ENCODE measurements at places on chromosomes 2 and 18. TPM values are rescaled to one million over a fixed set of nuclear protein-coding genes. Genes with fewer than 3 reads are reported as not detected.
A peak's percentile ranks its signal among the peaks of the same experiment; 100 is the strongest.

GRCh38 chr2:221109552-221109951 lies 462.6 kb downstream of the EPHA4 start:
- DNase-seq, result no peak

CELF4 gene
- total RNA-seq, result not detected

FOXI3 gene
- not detected for total RNA-seq

SIX3 gene
- not detected for total RNA-seq

ZSWIM2 gene
- not detected for total RNA-seq

GRCh38 chr2:10493634-10494281 lies 45.6 kb upstream of the ODC1 start:
- DNase-seq, result peak; percentile 92

- no peak for DNase-seq
Observed at GRCh38 chr18:5824370-5824984, 70.8 kb downstream of the TMEM200C start.

DNA sequence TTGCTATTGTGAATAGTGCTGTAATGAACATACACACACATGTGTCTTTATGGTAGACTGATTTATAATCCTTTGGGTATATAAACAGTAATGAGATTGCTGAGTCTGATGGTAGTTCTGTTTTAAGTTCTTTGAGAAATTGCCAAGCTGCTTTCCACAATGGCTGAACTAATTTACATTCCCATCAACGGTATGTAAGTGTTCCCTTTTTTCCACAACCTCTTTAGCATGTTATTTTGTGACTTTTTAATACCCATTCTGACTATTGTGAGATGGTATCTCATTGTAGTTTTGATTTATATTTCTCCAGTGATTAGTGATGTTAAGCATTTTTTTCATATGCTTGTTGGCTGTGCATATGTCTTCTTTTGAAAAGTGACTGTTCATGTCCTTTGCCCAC lies 86.7 kb downstream of the TTC27 start:
- no peak for DNase-seq

GRCh38 chr2:37084797-37085196 lies 479 bp downstream of the GPATCH11 start:
- DNase-seq, result no peak

LHCGR gene
- not detected for total RNA-seq

- DNase-seq, result no peak
Observed at GRCh38 chr18:34514957-34515356, 195.1 kb upstream of the DTNA start.

- no peak for DNase-seq
Observed at GRCh38 chr2:165191096-165191728, 12.6 kb downstream of the SCN3A start.

DNA sequence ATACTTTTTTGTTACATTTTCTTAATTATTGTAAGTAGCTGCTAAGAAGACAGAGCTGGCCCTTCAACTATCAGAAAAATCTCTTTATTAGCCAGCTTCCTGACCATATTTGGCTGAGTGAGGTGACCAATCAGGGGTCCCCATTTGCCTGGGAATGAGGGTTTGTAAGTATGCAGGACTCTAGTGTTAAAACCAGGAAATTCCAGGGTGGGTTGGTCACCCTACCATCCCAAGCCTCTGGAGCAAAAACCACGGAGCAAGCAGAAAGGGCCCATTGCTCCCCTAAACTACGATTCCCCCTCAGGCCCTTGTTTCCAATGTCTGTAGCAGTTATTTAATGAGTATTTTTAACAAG lies 165.6 kb upstream of the NCKAP5 start:
- peak; percentile 98 for DNase-seq

RGPD4 gene
- not detected for total RNA-seq

GPBAR1 gene
- 0.37 TPM for total RNA-seq

GRCh38 chr2:25201265-25201664 lies 32.9 kb upstream of the POMC start:
- DNase-seq, result peak; percentile 5

DNA sequence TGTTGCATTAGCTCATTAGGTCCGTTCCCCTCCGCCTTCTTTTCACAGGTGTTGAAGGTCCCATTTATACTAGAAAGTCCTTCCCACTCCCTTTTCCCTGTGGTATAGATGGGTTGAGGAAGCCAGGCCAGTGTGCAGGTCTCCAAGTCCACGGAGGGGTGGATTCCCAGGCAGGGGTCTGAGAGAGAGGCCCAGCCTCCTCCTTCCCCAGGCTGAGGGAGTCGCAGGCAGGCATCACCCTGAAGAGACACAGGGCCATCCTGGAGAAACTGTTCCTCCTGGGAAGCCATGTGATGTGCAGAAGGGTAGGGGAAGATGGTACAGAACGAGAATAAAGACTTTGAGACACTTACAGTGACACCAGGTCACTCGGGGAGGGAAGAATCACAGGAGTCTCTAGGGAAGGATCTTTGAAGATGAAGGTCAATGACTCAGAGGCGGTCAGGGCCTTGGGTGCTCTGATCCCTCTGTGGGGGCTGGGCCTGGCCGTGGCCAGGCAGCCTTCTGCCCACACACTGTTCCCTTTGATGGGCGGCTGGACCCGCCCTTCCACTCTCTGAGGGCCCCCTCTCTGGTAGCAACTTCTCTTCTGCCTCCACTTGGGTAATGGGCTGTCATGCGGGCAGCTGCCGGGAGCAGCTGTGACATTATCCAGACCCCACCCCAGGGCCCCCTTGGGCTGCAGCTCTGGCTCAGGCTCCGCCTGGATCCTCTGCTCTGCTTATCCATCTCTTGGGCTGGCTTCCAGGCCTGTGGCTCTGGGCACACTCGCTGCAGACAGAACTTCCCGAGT lies 45.1 kb downstream of the RHOB start:
- DNase-seq, result peak; percentile 67
